ENCODE measurements at places on chromosomes 7 and 10.

GRCh38 chr10:89069589-89069988 lies 79.0 kb downstream of the FAS start:
- DNase-seq: no peak

GRCh38 chr10:12412666-12413368 lies 63.5 kb downstream of the CAMK1D start:
- DNase-seq: peak; percentile 48

GRCh38 chr7:115505136-115505535 lies 525.4 kb downstream of the TFEC start:
- no peak for DNase-seq

DNA sequence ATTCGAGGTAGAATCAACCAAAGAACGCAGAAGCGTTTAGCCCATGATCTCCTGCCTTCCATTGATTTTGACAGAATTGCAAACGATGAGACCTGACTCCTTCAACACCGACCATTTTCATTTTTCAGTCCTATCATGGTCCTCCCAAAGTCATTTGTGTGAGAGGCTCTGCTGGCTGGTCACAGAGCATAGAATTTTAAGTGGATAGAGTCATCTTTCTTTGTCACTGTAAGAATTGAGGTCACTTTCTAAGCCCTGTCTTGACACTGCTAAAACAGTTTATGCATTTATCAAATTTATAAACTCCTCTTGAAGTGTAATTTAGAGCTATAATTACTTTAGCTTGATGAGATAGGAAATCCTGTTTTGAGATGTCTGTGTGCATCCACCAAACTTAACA lies 72.0 kb downstream of the UBE3C start:
- no peak for DNase-seq

DNA sequence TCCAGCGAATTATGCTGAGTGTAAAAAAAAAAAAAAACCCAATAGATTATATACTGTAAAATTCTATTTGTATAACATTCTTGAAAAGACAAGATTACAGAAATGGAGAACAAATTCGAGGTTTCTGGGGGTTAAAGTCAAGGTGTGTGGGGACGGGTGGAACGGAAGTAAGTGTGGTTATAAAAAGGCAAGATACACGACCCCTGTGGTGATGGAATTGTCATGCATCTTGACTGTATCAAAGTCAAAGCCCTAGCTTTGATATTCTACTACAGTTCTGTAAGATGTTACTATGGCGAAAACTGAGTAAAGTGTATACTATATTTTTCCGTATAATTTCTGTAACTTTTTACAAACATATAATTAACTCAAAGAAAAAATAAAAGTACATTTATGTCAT lies 718.2 kb upstream of the PCDH15 start:
- no peak for DNase-seq

- no peak for DNase-seq
These were observed 5.6 kb upstream of the ASB4 start for GRCh38 chr7:95479992-95480624.

GRCh38 chr7:141045842-141046620 lies 27.8 kb upstream of the TMEM178B start:
- no peak for DNase-seq

GRCh38 chr10:60611291-60611747 lies 167.0 kb upstream of the CDK1 start:
- DNase-seq: no peak

DNA sequence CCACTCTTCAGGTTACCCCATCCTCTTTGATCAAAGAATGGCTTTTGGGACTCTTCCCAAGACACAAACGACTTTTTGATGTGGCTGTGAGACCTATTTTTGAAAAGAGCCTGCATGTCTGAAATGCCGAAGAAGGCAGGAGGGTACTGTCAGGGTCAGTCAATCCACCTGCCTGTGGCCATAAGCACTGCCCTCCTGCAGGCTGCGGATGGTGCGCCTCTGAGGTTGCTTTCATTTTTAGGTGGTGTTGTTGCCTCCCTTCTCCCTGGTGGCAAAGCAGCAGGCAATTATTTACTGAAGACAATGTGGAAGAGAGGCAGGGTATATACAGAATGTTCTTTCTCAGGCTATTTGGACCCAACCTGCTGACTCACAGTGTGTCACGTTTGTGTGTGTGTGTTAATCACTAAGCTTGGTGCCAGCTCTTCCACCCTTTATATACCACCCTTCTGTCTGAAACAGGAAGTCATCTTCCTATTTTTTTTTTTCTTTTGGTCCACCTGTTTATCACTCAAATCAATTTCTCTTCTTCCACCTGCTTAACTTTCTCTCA lies 1421.2 kb upstream of the CELF2 start:
- DNase-seq: no peak

- no peak for DNase-seq
These were observed 583.5 kb downstream of the SDK1 start for GRCh38 chr7:3884543-3884942.

GRCh38 chr10:80477813-80478212 lies 23.7 kb downstream of the TSPAN14 start:
- no peak for DNase-seq
